ENCODE measurements at places on chromosomes 7 and 10.

DNA sequence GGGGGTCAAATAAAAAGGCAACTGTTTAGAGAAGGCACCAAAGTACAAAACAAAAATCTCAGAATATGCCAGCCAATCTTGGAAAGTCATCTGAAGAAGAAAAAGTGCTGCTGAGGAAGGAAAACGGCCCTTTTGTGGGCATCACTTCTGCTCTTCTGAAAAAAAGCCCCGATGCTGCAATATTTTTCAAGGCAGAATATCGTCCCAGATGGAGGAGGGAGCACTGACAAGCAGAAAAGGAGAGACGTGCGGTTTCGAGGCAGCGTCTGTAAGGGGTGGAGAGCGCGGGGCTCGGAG, 959 bp upstream of the ATRNL1 start:
- DNase-seq, result no peak

GRCh38 chr7:88106434-88106833, 113.4 kb downstream of the SRI start:
- DNase-seq, result no peak

DNA sequence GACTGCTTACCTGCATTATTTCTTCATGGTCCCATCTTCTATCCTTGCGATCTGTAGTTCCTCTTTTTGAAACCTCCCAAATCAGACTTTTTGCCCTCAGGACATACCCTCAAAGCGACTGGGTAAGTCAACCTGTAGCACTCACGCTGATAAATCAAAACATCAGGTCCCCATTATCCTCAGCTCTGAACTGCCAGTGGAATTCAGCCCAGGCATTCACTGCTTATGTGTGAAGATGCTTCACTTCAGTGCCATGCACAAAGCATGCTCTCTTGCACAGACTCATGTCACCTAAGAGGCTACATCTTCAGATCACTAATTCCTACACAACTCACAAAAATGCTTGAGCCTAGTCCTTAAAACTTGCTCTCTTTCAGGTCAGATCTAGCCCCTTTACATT, 283.6 kb upstream of the KLF6 start:
- no peak for DNase-seq

DNA sequence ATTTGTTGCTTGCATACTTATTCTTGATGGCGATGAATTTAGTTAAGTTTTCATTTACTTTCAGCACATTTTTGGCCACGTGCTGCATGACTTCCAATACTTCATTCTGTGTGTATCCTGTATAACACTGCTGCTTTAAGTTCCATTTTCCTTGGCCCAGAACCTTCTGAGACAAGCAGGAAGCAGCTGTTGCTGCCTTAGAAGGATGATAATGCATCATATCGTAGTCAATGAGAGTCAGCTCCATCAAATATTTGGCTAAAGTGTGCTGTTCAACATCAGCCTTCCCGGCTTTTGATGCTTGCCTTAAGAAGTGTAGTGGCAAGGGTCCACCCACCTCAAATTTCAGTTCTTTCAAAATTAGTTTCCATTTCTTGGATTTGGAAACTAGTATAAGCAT, 59.2 kb upstream of the GLCCI1 start:
- no peak for DNase-seq

GRCh38 chr7:31432836-31433340, 81.0 kb upstream of the ITPRID1 start:
- no peak for DNase-seq

DNA sequence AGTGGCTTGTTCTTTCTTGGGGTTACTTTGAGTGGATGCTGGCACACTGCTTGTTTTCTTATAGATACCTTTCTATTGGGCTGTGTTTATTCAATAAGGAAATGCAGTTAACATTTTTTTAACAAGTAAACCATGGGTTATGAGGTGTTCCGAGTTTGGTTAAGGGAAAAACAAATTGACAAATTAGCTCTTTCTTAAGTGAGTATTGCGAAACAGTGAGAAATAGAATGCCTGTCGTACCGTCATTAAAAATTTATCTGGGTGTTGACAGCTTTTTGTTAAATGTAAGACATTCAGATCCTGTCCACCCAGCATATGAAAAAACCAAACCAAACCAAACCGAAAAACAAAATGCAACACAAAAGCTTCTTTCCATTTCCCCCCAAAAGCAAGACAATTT, 6.2 kb downstream of the CUX1 start:
- DNase-seq, result no peak

DNA sequence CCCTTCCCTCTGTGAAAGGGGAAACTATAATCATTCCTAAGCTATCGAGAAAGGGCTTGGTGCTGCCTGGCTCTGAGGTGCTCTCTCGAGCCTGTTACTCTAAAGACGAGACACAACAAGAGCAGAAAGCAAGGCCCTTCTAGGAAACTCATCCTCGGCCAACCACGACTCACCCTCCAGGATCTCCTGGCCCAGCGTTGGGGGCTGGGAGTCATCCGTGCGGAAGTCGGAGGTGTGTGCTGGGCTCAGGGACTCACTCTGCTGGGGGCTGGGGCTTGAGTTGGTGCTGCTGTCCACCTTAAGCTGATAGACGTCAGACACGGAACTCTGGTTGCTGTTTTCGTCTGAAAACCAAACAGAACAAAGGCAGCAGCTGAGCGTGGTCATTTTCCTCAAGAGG, 17.6 kb upstream of the BAZ1B start:
- no peak for DNase-seq

DNA sequence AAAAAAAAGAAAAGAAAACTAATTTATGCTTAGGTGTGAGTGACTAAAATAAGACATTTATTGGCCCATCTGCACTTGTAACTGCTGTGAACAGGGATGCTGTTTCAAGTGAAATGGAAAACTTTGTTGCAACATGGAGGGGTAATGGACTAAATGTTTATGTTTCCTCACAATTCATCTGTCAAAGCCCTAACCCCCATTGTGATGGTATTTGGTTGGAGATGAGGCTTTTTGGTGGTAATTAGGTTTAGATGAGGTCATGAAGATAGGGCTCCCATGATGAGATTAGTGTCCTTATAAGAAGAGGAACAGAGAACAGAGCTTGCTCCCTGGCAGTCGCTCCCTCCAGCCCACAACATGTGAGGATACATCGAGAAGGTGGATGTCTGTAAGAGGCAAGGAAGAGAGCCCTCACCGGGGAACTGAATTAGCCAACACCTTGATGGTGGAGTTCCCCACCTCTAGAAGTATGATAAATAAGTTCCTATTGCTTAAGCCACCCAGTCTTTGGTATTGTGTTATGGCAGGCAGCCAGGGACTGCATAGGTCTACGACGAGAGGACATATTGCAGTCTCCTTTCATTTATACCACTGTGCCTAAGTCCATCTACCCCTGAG, 28.6 kb upstream of the VCL start:
- no peak for DNase-seq

- no peak for DNase-seq
These were observed 31.6 kb downstream of the DMBT1 start for GRCh38 chr10:122592161-122592560.

DNA sequence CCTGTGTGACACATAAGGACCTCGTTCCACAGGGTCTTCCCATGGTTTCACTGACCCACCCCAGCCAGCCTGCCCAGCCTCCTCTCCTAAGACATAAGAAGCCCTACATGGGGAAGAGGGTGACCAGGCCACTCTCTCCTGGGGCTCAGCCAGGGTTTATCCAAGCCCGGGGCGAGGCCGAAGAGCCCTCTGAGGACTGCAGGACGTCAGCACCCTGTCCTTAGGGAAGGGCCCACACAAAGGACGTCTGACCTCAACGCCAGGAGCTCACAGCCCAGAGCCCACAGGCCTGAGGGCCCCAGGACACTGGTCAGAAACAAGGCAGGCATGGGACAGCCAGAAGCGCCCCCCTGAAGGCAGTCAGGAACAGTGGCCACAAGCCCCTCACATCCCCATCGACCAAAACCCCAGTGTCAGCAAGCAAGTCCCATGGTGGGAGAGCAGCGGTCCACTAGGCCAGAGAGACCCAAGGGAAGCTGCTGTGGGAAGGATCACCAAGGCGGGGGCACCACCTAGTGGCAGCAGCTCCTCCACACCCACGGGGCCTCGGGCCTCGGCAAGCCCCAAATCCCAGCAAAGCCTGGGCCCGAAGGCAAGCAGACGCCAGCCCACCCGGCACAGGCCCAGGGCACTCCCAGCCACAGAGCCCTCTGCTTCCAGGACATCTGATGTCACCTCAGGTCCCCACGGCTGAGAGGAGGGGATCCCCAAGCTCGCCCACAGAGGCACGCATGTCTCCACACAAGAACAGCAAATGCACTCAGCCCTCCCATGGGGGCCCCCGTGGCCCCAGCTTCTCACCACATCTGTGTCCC, 23.4 kb downstream of the MAD1L1 start:
- peak; percentile 60 for DNase-seq

- no peak for DNase-seq
These were observed 167.9 kb downstream of the CUX1 start for GRCh38 chr7:101985057-101985902.

DNA sequence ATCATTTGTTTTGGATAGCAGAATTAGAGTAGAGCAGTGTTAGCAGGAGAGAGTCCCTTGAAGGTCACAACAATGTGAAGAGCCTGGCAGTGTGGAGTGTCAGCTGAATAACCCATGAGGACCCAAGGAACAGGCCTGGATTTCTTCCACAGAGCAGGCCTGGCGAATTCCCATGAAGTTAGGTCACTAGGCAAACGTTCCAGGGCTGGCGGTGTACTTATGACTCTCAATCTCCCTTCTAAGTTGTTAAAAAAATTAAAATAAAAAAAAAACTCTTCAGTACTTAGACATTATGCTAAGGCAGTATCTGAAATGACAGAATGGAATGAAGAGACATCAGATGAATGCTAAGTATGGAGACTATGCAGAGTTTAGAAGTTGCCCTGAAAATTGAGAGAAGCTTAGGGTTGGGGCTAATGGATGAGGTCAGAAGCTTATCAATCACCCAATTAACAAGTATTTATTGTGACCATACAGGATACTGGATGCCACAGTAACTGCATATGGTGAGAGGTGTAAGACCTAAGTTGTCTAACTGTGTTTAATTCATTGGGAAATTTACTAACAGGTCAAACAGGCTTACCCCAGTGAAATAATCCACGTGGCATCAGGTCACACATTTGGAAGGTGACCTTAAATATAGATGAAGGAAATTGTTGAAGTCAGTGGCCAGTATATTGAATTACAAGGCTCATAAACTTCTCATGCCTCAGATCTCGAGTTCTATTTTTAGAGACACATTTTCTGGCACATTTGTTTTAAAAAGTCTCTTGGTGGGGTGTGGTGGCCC, 126.2 kb upstream of the NRP1 start:
- no peak for DNase-seq

DNA sequence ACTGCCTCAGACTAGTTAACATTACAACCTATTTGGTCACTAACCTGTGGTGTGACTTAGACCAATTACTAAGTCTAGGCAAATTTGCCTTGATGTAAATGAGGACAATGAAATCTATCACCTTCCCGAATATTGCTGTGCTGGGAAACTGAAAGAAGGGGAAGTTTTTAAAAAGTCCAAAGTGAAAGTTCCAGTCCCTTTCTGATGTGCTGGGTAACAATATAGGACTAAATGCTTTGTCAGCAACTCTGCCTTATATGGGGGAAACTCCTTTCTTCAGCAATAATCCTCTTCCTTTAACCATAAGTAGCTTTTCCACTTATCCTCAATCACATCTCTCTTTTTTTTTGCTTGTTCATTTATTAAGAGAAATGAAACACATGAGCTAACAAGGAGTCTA, 3.9 kb downstream of the PIK3AP1 start:
- no peak for DNase-seq

GRCh38 chr7:158321056-158321700, 266.4 kb downstream of the PTPRN2 start:
- no peak for DNase-seq

DNA sequence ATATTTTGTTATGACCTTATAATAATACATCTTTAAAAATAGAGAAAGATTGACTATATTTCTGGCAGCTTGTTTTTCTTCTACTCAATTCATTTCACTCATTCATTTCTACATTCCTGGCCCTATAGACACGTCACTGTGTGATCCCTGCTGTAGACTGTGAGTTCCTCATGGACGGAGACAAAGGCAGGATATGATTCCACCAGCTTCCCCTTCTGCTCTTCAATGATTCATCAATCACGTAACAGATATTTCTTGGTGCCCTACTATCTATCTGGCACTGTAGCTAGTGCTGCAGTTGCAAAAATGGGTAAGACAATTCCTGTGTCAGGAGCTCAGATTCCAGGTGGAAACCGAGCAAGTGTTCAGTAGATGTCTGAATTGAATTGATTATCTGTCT, 415.0 kb downstream of the SFMBT2 start:
- DNase-seq, result no peak

- no peak for DNase-seq
These were observed 508.9 kb downstream of the RPS24 start for GRCh38 chr10:78542521-78542920.

DNA sequence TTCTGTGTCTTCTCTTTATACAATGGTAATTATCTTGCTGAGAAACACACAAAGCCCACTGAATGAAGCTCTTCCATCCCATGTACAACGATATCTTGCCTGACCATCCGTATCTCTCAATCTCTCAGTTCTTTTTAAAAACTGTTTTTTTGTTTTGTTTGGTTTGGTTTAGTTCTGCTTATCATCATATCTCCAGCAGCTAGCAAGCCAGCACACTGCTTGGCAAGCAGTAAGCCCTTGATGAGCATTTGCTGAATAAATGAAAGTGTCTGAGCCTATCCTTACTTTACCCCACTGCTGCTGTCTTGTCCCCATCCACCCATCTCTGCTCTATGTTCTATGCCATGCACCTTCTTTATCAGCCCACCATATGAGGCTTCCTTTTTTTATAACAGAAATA, 34.2 kb downstream of the ITGB1 start:
- peak; percentile 86 for DNase-seq

DNA sequence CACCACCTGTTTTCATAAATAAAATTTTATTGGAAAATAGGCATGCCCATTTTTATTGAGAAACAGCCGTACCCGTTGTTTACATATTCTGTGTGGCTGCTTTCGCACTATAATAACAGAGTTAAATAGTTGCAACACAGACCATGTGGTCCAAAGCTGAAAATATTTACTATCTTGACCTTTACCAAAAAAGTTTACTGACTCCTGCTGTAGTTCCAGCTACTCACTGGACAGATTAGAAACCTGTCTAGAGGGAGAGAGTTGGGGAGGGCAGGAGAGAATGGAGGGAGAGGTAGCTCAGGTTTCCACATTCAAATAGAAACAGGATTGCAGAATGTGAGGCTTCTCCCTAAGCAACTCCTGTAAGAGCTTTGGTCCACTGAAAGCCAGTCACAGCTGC, 55.1 kb upstream of the GLCCI1 start:
- no peak for DNase-seq

DNA sequence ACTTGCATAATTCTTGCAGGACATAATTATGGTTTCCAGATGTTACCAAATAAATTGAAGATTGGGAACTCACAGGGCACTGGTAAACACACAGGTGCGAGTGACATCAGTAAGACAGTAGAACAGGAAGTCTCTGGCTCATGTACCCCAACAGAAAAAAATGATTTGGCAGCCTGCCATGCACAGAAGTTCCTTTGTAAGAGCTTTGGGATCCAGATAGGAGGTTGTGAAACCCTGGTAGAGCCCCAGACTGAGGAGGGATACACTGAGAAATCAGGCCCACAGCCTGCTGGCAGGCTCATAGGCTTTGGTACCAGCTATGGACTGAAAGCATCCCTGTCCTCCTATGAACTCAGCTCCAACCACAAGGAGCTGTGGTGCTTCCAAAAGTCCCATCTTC, 118.0 kb downstream of the COBL start:
- DNase-seq, result no peak

- DNase-seq, result no peak
These were observed 32.1 kb downstream of the KCNMA1 start for GRCh38 chr10:77605466-77605865.
